ENCODE measurements at places on chromosomes 6 and 20. TPM values are rescaled to one million over a fixed set of nuclear protein-coding genes. Genes with fewer than 3 reads are reported as not detected.

Gene VIP
- not detected for total RNA-seq

Gene TUBB2A
- total RNA-seq = 164 TPM

Gene C20orf204
- total RNA-seq = 5.1 TPM

Gene DEF6
- 33.9 TPM for total RNA-seq

Gene SLC35D3
- total RNA-seq = not detected

Gene PCED1A
- total RNA-seq = 8.0 TPM

Gene EPPIN
- total RNA-seq = not detected

Gene LHFPL5
- not detected for total RNA-seq

Gene CDC5L
- total RNA-seq = 12.3 TPM
